Brain (organoid and tissue), 16 donors: ENCODE measurements at places on chromosomes 2 and 18.
A peak's percentile ranks its signal among the peaks of the same experiment; 100 is the strongest.

GRCh38 chr2:36753706-36754221, 57.3 kb downstream of the VIT start:
- DNase-seq: no peak

- DNase-seq: no peak
Measured at GRCh38 chr2:10019602-10020400, 23.5 kb upstream of the KLF11 start.

GRCh38 chr2:10574911-10575310, 114.9 kb downstream of the NOL10 start:
- no peak for DNase-seq

DNA sequence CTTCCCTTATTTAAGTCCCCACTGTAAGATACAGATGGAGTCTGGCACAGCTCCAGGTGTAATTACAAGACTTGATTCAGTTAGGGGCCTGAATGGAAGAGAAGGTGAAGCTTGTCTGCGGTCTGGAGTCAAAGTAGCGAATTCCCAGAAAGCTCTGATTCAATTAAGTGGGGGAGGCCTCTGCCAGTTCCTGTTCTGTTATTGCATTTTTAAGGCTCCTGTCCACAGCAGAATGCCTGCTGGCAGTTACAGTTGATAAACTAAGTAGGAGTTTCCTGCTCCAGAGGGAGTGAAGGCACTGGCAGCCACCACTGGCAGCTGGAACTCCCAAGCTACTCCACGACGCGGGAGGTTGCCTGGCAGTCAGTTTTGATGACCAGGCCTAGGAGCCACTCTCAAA, 181.1 kb downstream of the SOCS6 start:
- peak; percentile 66 for DNase-seq

- DNase-seq: no peak
Measured at GRCh38 chr18:52377094-52377493, 37.1 kb downstream of the DCC start.

- DNase-seq: no peak
Measured at GRCh38 chr2:60764736-60765534, 8.9 kb downstream of the PAPOLG start.

DNA sequence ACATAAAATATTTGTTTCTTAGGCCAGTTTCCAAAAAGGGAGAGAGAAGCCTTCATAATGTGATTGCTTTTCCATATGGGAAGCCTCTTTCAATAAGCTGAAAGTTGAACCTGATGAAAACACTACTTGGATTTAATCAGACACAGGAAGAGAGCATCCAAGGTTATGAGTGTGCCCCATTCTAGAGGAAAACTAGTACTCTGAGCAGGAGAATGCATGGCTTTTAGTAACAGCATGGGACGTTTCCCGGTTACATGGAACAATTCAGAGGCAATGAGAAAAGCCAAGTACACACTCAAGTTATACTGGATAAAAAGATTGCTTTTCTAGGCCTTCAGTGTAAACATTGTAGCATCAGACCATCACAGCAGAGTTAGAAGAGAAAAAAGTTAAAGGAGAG, 315.8 kb downstream of the ZNF516 start:
- DNase-seq: no peak

- DNase-seq: peak; percentile 71
Measured at GRCh38 chr2:120779781-120780283, 44.2 kb downstream of the GLI2 start.

DNA sequence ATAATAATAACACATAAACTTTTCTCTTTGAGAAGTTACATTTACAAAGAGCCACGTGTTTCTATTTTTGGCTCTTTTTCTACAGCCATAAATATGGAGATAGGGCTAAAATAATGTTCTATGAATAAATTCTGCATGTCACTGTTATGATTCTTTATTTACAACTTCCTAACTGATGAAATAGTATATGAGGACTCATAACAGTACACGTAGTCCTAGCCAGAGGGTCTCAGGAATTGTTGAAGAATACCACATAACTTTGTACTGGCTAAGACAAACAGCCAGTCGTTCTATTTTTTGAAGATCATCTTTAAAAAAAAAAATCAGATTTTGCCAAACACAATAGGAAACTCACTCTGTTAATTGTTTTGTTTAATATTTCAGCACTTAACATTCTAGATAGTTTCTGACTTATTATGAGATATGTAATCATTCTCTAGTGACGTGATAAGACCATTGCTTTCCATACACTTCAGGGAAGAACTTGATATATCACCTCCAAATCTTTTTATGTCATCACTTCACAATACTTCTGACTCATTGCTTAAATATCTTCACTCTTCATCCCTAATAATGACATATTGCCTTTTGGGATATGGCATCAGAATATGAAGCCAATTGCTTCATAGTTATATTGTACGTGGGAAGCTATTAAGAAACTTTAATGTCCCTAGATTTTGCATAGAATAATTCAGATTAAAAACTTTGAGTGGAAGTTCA, 256.1 kb downstream of the XIRP2 start:
- no peak for DNase-seq

- no peak for DNase-seq
Measured at GRCh38 chr2:30266051-30266621, 34.8 kb downstream of the LBH start.

DNA sequence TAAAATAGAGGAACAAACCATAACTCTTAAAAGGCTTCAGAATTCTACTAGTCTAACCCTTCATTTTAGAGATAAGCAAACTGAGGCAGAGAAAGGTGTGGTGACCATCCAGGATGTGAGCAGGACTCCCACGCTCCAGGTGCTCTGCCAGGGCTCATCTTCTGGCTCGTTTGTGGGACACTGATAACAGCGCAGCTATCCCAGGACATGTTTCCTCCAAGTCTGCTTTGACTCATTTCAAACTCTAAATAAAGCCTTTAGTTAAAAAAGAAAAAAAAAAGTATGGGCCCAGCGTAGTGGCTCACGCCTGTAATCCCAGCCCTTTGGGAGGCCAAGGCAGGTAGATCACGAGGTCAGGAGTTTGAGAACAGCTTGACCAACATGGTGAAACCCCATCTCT, 28.4 kb downstream of the CNRIP1 start:
- DNase-seq: no peak

DNA sequence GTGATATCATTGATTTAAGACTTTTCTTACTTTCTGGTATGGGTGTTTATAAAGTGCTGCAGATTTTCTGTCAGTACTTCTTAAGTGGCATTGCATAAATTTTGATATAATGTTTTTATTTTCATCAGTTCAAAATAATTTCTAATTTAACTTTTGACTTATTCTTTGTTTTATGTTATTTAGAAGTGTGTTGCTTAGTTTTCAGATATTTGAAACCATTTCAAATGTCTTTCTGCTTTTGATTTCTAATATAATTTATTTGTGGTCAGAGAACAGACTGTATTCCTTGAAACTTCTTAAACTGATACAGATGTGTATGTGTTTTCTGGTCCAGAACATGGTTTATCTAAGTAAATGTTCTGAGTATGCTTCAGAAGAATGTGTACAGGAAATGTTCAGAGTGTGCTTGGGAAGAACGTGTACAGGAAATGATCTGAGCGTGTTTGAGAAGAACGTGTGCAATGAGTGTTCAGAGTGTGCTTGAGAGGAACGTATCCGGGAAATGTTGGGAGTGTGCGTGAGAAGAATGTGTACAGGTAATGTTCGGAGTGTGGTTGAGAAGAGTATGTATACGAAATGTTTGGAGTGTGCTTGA, 265.7 kb upstream of the HS6ST1 start:
- no peak for DNase-seq

GRCh38 chr2:64595397-64596176, 58.1 kb downstream of the SERTAD2 start:
- peak; percentile 40 for DNase-seq

- peak; percentile 39 for DNase-seq
Measured at GRCh38 chr18:7632152-7633098, 65.3 kb downstream of the PTPRM start.

- DNase-seq: no peak
Measured at GRCh38 chr18:50659091-50660003, 99.5 kb downstream of the MAPK4 start.

- peak; percentile 14 for DNase-seq
Measured at GRCh38 chr2:192978395-192978794, 783.7 kb upstream of the TMEFF2 start.

GRCh38 chr2:23637011-23637778, 252.2 kb downstream of the KLHL29 start:
- DNase-seq: peak; percentile 67

DNA sequence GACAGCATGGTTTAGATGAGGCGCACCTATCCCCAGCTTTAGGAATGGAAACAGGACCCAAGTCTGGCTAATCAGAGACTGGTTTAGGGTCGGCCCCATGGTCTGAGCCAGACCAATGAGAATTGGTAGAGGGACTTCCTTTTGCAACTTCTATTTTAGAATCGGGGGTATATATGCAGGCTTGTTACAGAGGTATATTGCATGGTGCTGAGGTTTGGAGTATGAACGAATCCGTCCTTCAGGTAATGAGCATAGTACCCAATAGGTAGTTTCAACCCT, 1.5 kb upstream of the BOLA3 start:
- DNase-seq: no peak

- peak; percentile 82 for DNase-seq
Measured at GRCh38 chr2:62705859-62706720, 577 bp downstream of the EHBP1 start.

DNA sequence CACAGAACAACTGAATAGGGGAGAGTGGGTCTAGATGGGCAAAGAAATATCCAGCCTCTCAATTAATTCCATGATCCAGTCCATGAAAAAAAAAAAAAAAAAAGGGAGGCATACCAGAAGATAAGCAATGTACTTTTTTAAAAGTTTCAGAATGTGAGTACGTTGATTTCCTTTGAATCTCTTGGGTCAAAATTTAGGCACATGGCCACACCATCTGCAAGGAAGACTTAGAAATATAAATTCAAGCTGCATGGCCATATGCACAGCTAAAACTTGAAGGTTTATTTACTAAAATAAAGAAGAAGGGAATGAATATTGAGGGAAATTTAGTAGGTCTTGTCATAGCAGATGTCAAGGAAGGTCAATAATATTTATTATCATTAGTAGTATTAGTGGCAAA, 286.5 kb upstream of the CDH7 start:
- no peak for DNase-seq

DNA sequence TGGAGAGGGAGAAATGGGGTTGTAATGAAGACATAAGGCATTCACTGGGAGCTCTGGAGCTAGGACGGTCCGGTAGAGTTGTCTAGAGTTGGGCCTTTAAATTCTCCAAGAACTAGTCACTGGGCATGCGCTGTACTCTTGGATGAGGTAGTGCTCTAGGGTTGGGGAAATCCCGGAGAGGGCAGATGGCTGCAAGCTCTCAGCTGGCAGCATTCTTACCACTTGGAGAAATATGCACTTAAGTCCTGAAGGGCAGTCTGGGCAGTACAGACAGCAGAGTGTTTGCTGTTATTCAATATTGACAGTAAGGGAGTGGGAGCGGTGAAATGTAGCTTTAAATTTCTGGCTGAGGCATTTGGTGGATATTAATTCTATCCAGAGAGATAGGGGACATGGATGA, 214.6 kb downstream of the RDH14 start:
- no peak for DNase-seq

DNA sequence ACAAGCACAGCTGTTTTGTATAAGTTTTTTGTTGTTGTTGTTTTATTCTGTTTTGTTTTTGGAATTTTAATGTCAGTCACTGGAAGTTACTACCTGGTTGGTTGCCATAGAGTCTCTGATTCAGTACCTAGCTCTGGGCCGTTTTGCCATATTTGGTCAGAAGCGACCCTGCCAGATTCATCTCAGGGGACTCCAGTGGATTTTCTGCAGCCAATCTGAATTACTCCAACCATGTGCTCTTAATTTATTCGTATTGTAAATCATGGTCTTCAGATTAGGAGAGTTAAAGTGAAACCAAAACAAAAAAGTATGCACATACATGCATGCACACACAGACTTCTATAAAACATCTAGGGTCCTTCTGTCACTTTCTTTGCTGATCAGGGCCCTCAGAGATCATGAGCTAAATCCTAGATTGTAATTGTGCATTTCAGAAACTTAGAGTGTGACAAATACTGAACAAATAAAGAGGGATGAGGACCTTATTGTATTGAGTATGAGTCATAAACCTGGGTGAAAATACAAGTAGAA, 317.4 kb upstream of the UBE2E3 start:
- DNase-seq: no peak
